ENCODE measurements at places on chromosomes 4 and X.
A peak's percentile ranks its signal among the peaks of the same experiment; 100 is the strongest.

GRCh38 chr4:128775916-128776315 is 33.6 kb upstream of the JADE1 start:
- H3K36me3 ChIP-seq = no peaks in the 10 kb centered on the region
- peaks cover 19% of the 10 kb centered on the region for H3K4me1 ChIP-seq
- DNase-seq = no peak
- no peak overlapping the region for H3K27ac ChIP-seq
- H3K4me3 ChIP-seq = no peak overlapping the region

DNA sequence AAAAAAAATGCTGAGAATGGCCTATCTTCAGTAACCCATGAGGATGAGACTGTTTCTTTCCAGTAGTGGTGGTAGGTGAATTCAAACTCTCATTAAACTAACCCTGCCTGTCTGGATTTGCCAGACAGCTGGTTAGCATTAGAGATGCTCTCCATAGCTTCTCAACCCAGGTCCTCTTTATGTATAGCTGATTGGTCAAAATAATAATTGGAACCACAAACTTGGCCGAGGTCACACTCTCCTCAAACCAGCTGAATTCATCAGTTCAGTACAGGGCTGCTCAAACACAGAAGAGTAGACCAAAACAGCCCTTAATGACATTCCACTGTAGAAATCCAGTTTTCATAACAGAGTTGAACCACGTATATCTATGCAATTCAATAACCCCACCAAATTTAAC is 85.3 kb downstream of the HCCS start:
- H3K27me3 ChIP-seq = no peaks in the 10 kb centered on the region
- H3K4me1 ChIP-seq = no peaks in the 10 kb centered on the region
- H3K4me3 ChIP-seq = no peak overlapping the region

- peaks cover 9% of the 10 kb centered on the region for H3K4me1 ChIP-seq
- DNase-seq = peak; percentile 74
- peak within 1 kb of the TSS; percentile 67 for H3K27ac ChIP-seq
- peaks cover 48% of the 10 kb centered on the region for H3K27me3 ChIP-seq
- H3K36me3 ChIP-seq = no peaks in the 10 kb centered on the region
Observed at GRCh38 chr4:113979148-113979904, at the start of gene ARSJ. Gene ARSJ (minus strand): TSS chr4:113979647. CDS start chr4:113978834, 813 bp downstream.

GRCh38 chr4:48698029-48698971 is 81.8 kb downstream of the FRYL start:
- no peaks in the 10 kb centered on the region for H3K27me3 ChIP-seq
- peak overlapping the region; percentile 3 for H3K4me3 ChIP-seq
- no peak for DNase-seq
- peaks cover 22% of the 10 kb centered on the region for H3K4me1 ChIP-seq

DNA sequence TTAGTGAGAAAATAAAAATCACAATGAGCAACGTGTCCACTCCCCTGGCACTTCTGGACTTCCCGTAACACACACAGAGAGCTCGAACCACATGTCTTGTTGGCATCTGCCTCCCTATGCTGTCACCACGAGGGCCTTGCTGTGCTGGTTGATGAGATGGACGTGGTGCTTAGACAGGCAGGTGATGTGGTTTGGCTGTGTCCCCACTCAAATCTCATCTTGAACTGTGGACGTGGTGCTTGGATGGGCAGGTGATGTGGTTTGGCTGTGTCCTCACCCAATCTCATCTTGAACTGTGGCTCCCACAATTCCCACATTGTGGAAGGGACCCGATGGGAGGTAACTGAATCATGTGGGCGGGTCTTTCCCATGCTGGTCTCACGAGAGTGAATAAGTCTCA is 40.0 kb downstream of the FGFRL1 start:
- DNase-seq = no peak
- peaks cover 8% of the 10 kb centered on the region for H3K4me1 ChIP-seq
- no peaks in the 10 kb centered on the region for H3K36me3 ChIP-seq
- H3K27me3 ChIP-seq = peaks cover 46% of the 10 kb centered on the region

DNA sequence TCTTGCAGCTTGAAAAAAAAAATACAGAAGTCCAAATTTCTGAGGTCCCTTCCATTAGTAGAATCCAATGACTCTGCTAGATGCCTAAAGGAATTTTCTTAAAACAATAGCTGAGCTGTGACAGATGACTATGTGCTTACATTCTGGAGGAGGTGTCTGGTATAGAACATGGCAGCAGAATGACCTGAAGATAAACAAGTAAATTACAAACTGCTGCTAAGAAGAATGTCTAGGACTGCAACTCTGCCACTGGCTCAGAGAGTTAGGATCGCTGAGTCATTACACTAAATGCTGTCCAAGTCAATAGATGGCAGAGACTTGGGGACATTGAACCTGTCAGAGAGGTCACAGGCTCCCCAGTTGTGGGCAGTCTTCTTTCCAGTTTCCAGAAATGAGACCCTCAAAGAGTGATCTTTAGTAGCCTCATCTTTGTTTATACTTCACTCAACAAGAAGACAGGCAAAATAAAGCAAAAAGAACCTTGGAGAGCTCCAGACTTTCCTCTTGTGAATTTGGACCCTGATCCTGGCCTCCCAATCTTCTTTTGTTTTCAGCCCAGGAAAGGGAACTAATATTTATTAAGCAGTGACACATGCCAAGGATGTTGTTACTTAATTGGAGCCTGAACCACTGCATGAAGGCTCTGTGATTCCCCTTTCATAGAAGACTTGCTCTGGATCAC is 56.4 kb upstream of the SCML1 start:
- H3K27me3 ChIP-seq = no peaks in the 10 kb centered on the region
- no peak for DNase-seq
